H54 (cell line): ENCODE measurements at places on chromosomes 16 and 17.
A peak's percentile ranks its signal among the peaks of the same experiment; 100 is the strongest.

GRCh38 chr17:17226451-17227265 lies 10.3 kb downstream of the FLCN start:
- no peak for DNase-seq

DNA sequence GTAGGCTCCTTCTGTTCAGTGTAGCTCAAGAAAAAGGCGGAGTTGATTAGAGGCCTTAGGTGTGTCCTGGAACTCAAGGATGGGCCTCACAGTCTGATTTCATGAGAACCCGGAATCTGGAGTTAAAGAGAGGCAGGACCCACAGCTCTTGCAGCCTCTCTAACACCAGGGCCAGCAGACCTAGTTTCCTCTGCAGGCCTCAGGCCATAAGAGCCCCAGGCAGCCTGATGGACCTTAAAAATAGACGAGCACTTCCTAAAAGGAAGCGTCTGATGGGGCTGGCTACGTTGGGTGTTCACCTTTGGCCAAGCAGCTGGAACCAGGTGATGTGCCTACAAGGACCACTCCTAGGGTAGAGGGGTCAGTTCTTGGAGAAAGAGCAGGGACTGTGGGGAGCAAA lies 7.6 kb downstream of the CACNG5 start:
- DNase-seq: no peak

DNA sequence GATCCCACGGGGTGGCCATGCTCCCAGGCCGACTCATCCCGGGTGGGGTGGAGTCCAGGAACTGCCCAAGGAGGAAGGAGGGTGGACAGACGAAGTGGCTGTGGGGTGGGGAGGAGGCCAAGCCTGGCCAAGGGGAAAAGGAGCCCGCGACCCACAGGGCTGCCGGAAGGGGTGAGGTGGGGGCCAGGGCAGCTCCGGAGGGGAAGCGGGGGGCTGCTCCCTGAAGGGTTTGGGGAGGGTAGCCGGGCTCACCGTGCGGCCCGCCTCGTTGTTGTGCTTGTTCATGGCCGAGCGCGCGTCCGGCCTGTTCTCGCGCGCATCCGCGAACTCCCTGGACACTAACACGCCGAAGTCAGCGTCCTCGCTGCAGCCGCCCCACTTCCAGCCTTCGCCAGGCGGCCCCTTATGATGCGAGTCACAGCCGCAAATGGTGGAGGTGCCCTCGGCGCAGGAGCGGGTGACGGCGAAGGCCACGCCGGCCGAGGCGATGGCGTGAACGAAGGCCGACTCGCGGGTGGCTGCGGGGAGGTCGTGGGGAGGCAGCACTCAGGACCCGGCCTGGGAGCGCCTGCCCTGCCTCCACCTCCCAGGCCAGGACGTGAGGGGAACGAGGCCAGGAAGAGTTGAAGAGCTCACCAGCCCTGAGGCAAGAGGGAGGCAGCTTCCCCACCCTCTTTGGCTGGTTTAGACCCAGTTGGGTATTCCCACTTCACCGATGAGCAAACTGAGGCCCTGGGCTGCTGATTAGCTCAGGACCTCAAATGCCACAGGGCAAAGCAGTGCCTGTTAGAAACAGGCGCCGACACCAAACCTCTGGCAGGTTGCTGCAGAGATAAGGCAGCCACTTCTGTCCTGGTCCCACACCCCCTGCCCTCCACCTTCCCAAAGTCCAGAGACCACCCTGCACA lies 48.7 kb downstream of the WNT3 start:
- no peak for DNase-seq

DNA sequence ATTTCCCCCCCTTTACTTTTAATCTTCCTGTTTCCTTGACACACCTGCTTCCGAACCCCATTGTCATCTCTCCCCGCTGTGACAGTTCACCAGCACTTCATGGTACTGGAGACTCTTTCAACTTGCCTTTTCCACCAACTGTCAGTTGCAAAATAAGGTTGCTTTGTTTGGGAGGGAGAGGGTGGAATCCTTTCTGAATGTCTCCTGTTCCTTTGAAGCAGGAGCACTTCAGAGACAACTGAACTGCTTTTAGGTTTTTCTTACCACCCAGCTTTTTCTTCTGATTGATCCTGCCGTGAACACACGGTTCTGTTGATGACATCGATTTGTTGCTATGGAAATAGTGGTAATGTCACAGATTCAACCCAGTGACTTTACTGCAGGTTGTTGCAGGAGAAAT lies 42.0 kb downstream of the RPA1 start:
- no peak for DNase-seq

GRCh38 chr17:82215095-82215971 lies 2.7 kb upstream of the CCDC57 start:
- DNase-seq: no peak

GRCh38 chr17:58587713-58588117 lies 73.3 kb upstream of the MTMR4 start:
- DNase-seq: peak; percentile 69
